ENCODE measurements at places on chromosomes 4 and X.

- no peak for DNase-seq
- no peaks in the 10 kb centered on the region for H3K27me3 ChIP-seq
- no peaks in the 10 kb centered on the region for H3K36me3 ChIP-seq
- H3K4me1 ChIP-seq: no peaks in the 10 kb centered on the region
- H3K27ac ChIP-seq: no peak overlapping the region
These were observed 336.4 kb upstream of the HAND2 start for GRCh38 chr4:173866322-173867026.

DNA sequence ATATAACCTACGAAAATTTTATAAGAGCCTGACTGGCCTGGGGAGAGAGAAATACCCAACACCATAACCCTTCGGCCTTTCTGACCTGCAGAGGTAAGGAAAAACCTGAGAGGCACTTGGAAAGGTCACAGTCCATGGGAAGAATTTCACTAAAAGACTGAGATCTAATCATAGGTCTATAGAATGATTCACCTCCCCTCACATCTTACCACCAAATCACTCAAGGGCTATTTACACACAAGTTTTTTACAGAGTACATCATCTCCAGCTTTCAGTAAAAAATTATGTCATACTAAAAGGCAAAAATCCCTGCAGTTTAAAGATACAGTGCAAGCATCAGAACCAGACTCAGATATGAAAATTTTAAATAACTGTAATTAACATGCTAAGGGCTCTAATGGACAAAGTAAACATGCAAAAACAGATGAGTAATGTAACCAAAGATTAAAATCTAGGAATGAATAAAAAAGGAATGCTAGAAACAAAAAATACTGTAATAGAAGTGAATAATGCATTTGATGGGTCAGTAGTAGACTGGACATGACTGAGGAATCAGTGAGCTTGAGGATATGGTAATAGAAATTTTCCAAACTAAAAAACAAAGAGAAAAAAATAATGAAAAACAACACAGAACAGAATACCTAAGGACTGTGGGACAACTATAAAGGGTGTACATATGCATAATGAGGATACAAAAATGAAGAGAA lies 32.1 kb upstream of the SLC16A2 start:
- H3K4me1 ChIP-seq: no peaks in the 10 kb centered on the region
- no peaks in the 10 kb centered on the region for H3K36me3 ChIP-seq
- no peak for DNase-seq
- no peak overlapping the region for H3K27ac ChIP-seq
- no peaks in the 10 kb centered on the region for H3K27me3 ChIP-seq
- no peak overlapping the region for H3K4me3 ChIP-seq

GRCh38 chr4:98485816-98486345 lies 172.5 kb downstream of the TSPAN5 start:
- DNase-seq: no peak
- no peaks in the 10 kb centered on the region for H3K36me3 ChIP-seq
- no peak overlapping the region for H3K27ac ChIP-seq
- H3K27me3 ChIP-seq: no peaks in the 10 kb centered on the region

DNA sequence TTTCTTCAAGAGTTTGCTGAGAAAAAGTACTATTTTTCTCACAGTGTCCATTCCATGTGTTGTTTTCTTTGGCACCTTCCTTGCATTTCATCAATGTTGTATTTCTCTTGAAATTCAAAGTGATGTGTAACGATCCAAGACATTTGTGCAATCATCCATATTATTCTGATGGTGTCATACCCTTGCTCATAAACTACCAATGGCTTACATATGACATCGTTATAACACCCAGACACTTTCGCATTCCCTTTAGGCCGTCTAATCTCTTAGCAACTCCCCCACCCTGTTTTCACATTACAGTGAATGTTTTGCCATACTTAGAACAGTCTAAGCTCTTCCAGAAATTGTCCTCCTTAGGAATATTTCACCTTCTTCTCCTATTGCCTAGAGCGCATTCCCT lies 1779.0 kb downstream of the PCDH7 start:
- no peak overlapping the region for H3K4me3 ChIP-seq
- no peaks in the 10 kb centered on the region for H3K27me3 ChIP-seq
- DNase-seq: no peak
- H3K36me3 ChIP-seq: no peaks in the 10 kb centered on the region

GRCh38 chr4:8240211-8241041 lies 29.1 kb upstream of the HTRA3 start:
- no peak overlapping the region for H3K27ac ChIP-seq
- H3K4me3 ChIP-seq: no peak overlapping the region
- H3K27me3 ChIP-seq: peaks cover 24% of the 10 kb centered on the region
- peaks cover 26% of the 10 kb centered on the region for H3K4me1 ChIP-seq

DNA sequence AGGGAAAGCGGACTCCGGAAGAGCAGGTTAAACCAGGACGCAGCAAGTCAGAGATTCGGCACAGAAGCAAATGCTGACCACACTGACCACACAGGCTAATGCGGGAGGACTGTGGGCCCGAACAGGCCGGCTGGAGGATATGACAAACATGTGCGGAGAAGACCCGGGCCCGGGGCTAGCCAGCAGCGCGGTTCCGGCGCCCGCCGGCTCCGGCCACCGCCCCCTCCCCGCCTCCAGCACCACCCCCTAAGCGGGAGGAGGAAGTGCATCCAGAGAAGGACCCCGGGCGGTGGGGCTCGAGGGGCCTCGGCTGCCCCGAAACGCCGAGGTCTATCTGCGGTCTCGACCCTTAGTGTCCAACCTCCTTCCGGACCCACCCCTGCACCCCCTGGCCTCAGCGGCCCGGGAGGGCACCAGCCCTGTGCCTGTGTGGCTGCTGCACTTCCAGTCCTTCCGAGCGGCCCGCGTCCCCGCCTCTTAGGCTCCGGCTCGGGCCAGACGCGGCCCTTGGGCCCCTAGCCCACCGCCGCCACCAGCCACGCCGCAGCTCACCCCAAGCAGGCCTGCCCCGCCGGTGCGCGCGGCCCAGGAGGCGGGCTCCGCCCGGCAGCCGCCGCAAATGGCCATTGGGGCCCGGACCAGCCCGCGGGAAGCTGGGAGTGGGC lies 2.1 kb downstream of the ELOVL6 start:
- no peaks in the 10 kb centered on the region for H3K27me3 ChIP-seq
- H3K36me3 ChIP-seq: no peaks in the 10 kb centered on the region
- DNase-seq: peak; percentile 34
- H3K27ac ChIP-seq: peak overlapping the region; percentile 57
- 0 out of 2 replicates have a peak, but pooled peaks cover 4% of the 10 kb centered on the region for H3K4me1 ChIP-seq

GRCh38 chrX:100600758-100601157 lies 16.0 kb downstream of the TNMD start:
- H3K27me3 ChIP-seq: no peaks in the 10 kb centered on the region
- peaks cover 11% of the 10 kb centered on the region for H3K4me1 ChIP-seq
- H3K36me3 ChIP-seq: no peaks in the 10 kb centered on the region

DNA sequence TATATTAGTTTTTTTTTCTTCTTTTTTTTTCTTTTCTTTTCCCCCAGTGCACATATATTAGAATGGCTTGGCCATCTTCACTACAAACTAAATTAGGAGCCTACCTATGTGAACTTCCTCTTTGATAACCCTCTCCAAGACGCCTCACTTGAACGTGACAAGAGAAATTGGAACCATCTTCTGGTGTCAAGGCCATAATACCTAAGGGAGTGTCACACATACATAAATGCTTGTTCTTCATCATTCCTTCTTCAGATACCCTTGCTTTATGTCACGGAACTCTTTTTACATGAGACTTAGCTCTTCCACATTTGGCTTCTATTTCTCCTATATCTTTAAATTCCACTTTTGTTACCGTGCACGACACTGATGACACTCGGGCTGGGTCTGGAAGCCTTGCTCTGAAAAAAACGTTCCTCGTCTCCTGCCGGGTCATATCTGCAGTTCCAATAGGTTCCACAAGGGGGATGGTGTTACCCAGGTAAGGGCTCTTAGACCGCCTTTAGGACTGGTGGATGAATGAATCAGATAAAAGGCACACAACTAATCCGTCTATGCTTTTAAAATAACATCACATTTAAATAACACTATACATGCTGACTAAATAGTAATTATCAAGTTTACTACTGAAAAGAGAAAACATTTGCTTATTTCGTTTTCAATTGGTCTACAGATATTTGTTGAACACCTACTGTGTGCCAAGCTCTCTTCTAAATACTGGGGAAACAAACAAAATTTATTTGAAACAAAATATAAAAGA lies 19.9 kb downstream of the DGAT2L6 start:
- peak; percentile 40 for DNase-seq
- no peak overlapping the region for H3K27ac ChIP-seq
- H3K4me3 ChIP-seq: no peak overlapping the region
- no peaks in the 10 kb centered on the region for H3K36me3 ChIP-seq
- H3K27me3 ChIP-seq: no peaks in the 10 kb centered on the region
- no peaks in the 10 kb centered on the region for H3K4me1 ChIP-seq

- H3K27ac ChIP-seq: no peak overlapping the region
- DNase-seq: no peak
- H3K4me3 ChIP-seq: no peak overlapping the region
- H3K4me1 ChIP-seq: no peaks in the 10 kb centered on the region
These were observed 44.8 kb downstream of the BANK1 start for GRCh38 chr4:101835121-101835904.

DNA sequence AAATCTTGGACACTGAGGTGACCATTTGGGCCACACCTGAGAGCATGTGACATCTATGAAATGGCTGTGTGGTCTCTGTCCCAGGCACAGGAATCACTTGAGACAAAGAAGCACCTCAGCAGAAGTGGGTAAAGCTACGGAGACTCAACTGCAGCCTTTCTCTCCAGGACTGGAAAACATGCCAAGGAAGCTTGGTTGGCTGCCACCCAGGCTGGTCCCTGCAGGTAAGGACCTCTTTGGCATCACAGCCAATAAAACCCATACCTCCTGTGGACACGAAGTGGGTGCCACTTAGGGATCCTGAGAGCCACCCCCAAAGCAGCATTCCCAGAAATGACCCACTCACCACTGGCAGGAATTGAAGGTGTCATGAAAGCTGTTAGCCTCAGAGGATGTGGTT lies 74.6 kb downstream of the LEF1 start:
- no peak for DNase-seq
- no peaks in the 10 kb centered on the region for H3K4me1 ChIP-seq
- H3K4me3 ChIP-seq: no peak overlapping the region
- H3K36me3 ChIP-seq: no peaks in the 10 kb centered on the region
- H3K27me3 ChIP-seq: no peaks in the 10 kb centered on the region

Data from MM.1S (cell line).